GM23338 (cell line): ENCODE measurements at places on chromosomes 4 and X. TPM values are rescaled to one million over a fixed set of nuclear protein-coding genes. Genes with fewer than 3 reads are reported as not detected.
A peak's percentile ranks its signal among the peaks of the same experiment; 100 is the strongest.

DNA sequence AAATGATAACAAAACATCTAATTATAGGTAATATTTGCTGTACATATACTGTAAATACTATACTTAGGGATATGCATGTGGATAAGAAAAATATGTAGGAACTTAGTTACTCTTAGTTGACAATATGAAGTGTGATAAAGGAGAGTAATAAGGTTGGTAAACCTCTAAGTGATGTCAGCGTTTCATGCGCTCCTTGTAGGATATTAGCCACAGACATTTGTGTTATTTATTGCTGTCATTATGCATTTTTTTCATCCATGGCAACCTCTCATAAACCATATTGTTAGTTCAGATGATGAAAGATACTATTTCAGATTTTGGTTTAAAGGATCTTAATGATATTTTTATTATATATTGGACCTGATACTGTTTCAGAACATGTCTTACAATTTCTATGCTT, 298.1 kb upstream of the PITX2 start:
- no peak for DNase-seq
- no peak overlapping the region for H3K27ac ChIP-seq
- H3K4me3 ChIP-seq, result no peak overlapping the region

- H3K4me1 ChIP-seq, result no peaks in the 10 kb centered on the region
- H3K27ac ChIP-seq, result no peak overlapping the region
- no peaks in the 10 kb centered on the region for H3K36me3 ChIP-seq
- no peak overlapping the region for H3K4me3 ChIP-seq
Observed at GRCh38 chr4:165580351-165580905, 201.6 kb downstream of the CPE start.

DNA sequence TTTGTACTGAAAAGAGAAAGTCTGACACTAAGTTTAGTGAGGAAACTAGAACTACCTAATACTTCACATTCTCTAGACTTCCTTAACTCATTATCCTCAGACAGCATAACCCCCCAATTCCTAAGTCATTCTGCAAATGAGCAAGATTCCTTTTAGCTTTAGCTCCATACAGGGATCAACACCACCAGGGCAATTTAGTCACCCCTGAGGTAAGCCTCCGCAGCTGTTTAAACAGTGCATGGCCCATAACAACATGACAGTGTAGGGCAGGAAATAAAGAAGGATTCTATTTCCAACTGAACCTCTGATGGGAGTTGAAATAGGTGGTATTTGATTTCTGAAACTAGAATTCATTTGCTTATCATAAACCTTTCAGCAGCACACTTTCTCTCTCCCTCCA, 112.8 kb upstream of the DKK2 start:
- DNase-seq, result peak; percentile 30
- no peak overlapping the region for H3K27ac ChIP-seq
- H3K4me3 ChIP-seq, result no peak overlapping the region
- H3K36me3 ChIP-seq, result no peaks in the 10 kb centered on the region

DNA sequence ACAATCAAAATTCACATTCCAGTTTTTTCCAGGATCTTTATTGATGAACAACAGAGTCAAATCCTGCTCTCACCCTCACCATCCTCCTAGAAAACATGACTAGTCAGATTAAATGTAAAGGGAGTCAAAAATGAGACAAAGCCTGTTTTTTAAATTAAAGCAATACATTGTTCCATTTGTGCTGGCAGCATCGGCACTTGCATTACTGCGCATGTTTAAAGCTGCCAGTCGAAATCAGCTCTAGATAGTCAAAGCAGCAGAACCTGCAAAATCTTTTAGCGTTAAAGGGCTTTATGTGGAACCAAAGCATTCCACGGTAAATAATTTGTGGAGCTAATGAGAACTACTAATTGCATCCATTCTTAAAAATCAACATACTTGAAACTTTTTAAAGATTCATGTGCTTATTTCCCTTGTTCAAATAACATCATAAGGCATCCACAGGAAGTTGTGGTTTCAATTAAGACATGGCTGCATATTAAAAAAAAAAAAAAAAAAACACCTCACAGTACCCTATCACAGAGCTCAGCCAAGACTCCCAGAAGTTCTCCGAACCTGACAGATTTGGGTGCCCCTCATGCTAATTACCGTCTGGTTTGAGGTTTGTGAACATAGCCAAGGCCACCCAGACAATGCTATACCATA, 82.2 kb downstream of the SH3KBP1 start:
- DNase-seq, result no peak
- H3K27ac ChIP-seq, result no peak overlapping the region
- H3K27me3 ChIP-seq, result no peaks in the 10 kb centered on the region
- H3K4me3 ChIP-seq, result no peak overlapping the region
- no peaks in the 10 kb centered on the region for H3K36me3 ChIP-seq

- no peak overlapping the region for H3K4me3 ChIP-seq
- H3K36me3 ChIP-seq, result no peaks in the 10 kb centered on the region
- no peak for DNase-seq
- no peak overlapping the region for H3K27ac ChIP-seq
Observed at GRCh38 chrX:97401586-97402136, 518.0 kb downstream of the RPA4 start.

- H3K27me3 ChIP-seq, result no peaks in the 10 kb centered on the region
- no peaks in the 10 kb centered on the region for H3K36me3 ChIP-seq
- no peak overlapping the region for H3K4me3 ChIP-seq
- H3K27ac ChIP-seq, result no peak overlapping the region
- no peak for DNase-seq
- no peaks in the 10 kb centered on the region for H3K4me1 ChIP-seq
Observed at GRCh38 chr4:9927341-9928007, 93.8 kb downstream of the SLC2A9 start.

Gene OTC
- not detected in 2 replicates for total RNA-seq

Gene BEX1
- 52.9 and 74.7 TPM in 2 replicates for total RNA-seq

Gene DCHS2
- total RNA-seq, result 6.3 and 7.6 TPM in 2 replicates
